ENCODE measurements at places on chromosomes 13 and 19.

GRCh38 chr13:98466634-98467236 lies 110.2 kb downstream of the STK24 start:
- DNase-seq = peak; percentile 74

GRCh38 chr13:46834657-46835056 lies 37.7 kb upstream of the ESD start:
- DNase-seq = no peak

GRCh38 chr19:33289261-33289660 lies 13.1 kb downstream of the CEBPA start:
- no peak for DNase-seq

DNA sequence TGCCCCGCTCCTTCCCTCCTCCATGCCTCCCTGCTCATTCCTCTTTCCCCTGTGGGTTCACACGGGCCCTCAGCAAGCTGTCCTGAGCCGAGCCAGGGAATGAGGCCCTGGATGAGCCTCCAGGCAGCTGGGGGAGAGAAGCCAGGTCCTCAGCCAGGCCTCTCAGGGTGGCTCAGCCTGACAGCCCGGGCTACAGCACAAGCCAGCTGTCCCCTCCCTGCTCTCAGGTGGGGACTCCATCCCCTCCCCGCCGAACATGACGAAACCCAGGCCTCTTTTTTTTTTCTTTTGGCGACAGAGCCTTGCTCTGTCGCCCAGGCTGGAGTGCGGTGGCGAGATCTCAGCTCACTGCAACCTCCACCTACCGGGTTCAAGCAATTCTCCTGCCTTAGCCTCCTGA lies 40.0 kb upstream of the MATK start:
- DNase-seq = no peak

- no peak for DNase-seq
Observed at GRCh38 chr19:3687774-3688706, 12.2 kb downstream of the PIP5K1C start.

- no peak for DNase-seq
Observed at GRCh38 chr19:6987850-6988249, 33.4 kb downstream of the MBD3L2B start.

GRCh38 chr13:51804295-51805172 lies 571 bp upstream of the DHRS12 start:
- no peak for DNase-seq

DNA sequence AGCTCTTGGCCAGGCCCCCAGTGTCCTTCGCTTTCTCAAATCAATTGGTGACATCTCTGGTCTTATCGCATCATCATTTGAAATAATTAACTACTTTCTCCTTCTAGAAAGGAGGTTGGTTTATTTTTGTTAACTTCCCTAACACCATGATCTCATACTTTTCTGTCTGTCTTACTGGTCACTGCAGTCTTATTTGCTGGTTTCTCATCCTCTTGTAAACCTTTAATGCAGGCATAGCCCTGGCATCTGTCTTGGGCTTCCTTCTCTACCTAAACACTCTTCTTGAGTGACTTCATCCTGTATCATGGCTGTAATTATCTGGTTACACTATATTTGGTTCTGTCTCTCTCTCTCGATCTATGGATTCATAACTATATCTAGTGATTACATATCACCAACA lies 152.8 kb downstream of the CYSLTR2 start:
- DNase-seq = no peak

- no peak for DNase-seq
Observed at GRCh38 chr19:13043285-13043684, 48.0 kb downstream of the NFIX start.

- no peak for DNase-seq
Observed at GRCh38 chr19:5953030-5953589, 24.8 kb downstream of the RANBP3 start.

GRCh38 chr13:31731921-31732320 lies 7.4 kb upstream of the RXFP2 start:
- DNase-seq = no peak

- DNase-seq = no peak
Observed at GRCh38 chr13:96684907-96685306, 309.4 kb downstream of the OXGR1 start.

GRCh38 chr19:14061751-14062557 lies at the start of gene PALM3:
Gene PALM3, minus strand, starts transcription at chr19:14062076. Its CDS starts 96 bp downstream, at chr19:14061980.
- no peak for DNase-seq

GRCh38 chr19:9156304-9156703 lies 16.1 kb downstream of the ZNF317 start:
- no peak for DNase-seq

DNA sequence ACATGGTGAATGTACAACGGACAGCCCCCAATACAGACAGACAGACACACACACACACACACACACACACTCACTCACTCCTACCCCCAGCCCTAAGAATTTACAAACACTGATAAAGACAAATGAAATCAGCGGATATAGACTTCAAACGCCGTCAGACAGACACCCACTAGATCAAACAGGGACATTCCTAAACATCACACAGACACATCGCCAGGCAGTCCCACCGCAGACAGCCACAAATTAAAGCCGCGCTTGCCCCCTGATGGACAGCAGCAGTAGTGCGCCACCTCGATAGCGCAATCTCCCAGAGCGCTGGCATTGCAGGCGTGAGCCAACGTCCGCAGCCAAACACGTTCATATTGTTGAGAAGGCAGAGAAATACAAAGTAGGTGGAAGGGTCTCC lies 24.7 kb upstream of the ADGRE1 start:
- DNase-seq = peak; percentile 73

DNA sequence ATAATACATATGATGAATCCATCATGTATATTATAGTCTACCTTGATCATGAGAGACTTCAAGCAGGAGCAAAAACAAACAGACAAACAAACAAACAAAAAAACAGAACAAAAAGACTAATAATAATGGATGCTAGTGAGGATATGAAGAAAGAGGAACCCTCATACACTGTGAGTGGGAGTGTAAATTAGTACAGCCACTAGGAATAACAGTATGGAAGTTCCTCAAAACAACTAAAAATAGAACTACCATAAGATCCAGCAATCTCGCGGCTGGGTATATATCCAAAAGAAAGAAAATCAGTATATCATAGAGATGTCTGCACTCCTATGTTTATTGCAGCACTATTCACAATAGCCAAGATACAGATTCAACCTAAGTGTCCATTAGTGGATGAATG lies 7.0 kb upstream of the DLEU7 start:
- DNase-seq = no peak

GRCh38 chr19:29769997-29770396 lies 41.8 kb upstream of the CCNE1 start:
- no peak for DNase-seq

Data from hepatic stellate cell (primary cell).